ENCODE measurements at places on chromosomes 12 and 14.

GRCh38 chr12:26614011-26614616 is 218.9 kb downstream of the ITPR2 start:
- DNase-seq = peak; percentile 62

GRCh38 chr12:94957006-94957405 is 46.5 kb downstream of the NDUFA12 start:
- DNase-seq = no peak

GRCh38 chr14:106872611-106873446 is 1346.4 kb downstream of the TMEM121 start:
- peak; percentile 85 for DNase-seq

- no peak for DNase-seq
These were observed 17.4 kb upstream of the IGF1 start for GRCh38 chr12:102497743-102498142.

- DNase-seq = no peak
These were observed 32.9 kb downstream of the ZFHX2 start for GRCh38 chr14:23518709-23519108.

DNA sequence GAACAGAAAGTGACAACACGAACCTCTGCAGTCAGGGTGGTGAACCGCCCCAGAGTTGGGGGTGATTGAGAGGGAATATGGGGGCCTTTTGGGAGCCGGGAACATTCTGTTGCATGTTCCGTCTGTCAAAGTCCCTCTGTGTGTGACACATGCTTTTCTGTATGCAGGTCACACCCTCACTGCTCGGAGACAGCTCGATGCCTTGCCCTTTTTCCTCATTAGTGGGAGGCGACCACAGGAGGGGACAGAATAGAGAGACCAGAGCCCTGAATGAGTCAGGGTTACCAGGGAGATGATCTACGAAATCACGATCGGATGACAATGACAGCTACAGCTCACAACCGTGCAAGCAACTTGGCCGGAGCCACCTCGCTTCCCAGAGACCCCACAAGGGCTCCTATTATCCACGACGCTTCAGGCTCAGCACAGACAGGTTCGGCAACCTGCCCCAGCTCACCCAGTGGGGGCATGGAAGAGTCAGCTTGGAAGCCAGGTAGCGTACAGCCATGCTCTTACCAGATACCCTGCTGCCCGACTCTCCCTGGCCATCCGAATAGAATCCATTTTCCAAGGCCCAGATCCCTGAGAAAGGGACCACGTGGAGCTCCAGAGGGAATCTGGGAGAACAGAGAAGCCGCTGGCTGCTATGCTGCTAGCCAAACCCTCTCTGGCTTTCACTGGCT is 38.8 kb downstream of the TESC start:
- DNase-seq = no peak

- DNase-seq = peak; percentile 12
These were observed at the start of gene DTX1 for GRCh38 chr12:113056631-113057488. Gene DTX1 (plus strand): TSS chr12:113056730. CDS start chr12:113058193, 1,463 bp downstream.

GRCh38 chr12:40597133-40597532 is 95.1 kb upstream of the CNTN1 start:
- no peak for DNase-seq

DNA sequence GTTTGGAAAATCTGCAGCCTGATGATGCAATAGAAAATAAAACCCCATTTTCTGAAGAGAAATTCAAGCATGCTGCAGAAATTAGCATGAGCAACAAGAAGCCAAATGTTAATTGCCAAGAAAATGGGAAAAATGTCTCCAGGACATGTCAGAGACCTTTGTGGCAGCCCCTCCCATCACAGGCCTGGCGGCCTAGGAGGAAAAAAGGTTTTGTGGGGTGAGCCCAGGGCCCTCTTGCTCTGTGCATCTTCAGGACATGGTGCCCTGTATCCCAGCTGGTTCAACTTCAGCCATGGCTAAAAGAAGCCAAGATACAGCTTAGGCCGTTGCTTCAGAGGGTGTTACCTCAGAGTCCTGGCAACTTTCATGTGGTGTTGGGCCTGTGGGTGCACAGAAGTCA is 775.5 kb upstream of the SEL1L start:
- DNase-seq = no peak

- no peak for DNase-seq
These were observed 24.9 kb downstream of the CRACR2A start for GRCh38 chr12:3727877-3728632.

GRCh38 chr12:3295646-3296408 is 195.2 kb upstream of the PRMT8 start:
- DNase-seq = no peak

DNA sequence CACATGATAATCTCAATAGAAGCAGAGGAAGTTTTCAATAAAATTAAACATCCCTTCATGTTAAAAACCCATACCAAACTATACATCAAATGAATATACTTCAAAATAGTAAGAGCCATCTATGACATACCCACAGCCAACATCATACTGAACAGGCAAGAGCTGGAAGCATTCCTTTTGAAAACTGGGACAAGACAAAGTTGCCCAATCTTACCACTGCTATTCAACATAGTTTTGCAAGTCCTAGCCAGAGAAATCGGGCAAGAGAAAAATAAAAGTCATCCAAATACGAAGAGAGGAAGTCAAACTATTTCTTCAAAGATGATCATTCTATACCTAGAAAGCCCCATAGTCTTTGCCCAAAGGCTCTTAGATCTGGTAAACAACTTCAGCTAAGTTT is 454.7 kb upstream of the PRICKLE1 start:
- DNase-seq = no peak

DNA sequence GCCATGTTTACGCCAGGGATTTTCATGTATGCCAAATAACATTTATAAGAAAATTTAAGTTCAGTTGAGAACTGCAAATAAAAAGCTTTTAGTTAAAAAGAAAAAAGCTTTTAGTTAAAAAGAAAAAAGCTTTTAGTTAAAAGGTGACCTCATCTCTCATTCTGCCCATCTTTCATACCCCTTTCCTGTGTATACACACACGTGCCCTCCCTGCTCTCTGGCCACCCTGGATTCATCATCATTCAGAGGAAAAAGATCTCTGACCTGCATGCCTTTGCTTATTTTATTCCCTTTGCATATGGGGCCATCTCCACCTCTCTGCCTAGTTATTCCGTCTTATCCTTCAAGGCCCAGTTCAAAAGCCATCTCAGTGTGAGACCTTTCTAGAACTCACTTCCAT is 38.1 kb upstream of the CDK17 start:
- no peak for DNase-seq

GRCh38 chr14:82778008-82778590 is 1244.4 kb upstream of the SEL1L start:
- no peak for DNase-seq

DNA sequence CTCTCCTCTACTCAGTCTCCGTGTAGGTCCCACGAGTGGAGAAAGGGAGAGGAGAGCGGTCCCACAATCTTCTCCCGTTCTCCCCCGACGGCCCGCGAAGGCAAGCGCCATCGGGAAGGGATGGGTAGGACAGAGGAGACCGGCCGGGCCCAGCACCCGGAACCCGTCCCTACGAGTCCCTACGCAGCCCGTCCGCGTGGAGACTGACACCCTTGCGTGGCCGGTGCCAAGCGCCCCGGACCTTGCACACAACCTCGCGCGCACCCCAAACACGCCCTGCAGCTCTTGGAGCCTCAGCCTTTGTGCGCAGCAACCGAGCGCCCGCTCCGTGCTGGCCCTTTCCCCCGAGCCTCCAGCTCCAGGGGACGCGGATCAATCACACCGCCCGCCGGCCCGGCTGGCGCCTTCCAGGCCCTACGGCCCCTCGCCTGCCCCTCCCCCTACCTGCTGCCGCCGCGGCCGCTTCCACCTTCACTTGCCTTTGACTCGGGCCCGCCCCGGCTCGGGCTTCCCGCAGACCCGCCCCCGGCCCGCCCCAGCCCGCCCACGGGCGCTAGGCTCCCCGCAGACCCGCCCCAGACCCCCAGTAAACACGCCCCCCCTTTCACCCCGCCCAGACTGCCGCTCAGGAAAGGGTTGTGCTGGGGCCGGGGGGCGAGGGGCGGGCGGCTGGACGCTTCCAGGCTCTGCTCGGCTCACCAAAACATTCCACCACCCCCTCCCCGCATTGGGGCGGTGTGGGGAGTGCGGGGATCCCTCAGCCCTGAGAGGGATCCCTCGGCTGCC is at the start of gene NDRG2:
NDRG2 (minus strand) TSS at position 477 of the 786 bp plus-strand sequence. CDS start 1,746 bp downstream, outside the sequence.
- peak; percentile 52 for DNase-seq

- DNase-seq = no peak
These were observed 52.0 kb upstream of the NTF3 start for GRCh38 chr12:5379749-5380496.

- DNase-seq = peak; percentile 31
These were observed 18.2 kb upstream of the CACNA2D4 start for GRCh38 chr12:1936406-1937320.

- DNase-seq = no peak
These were observed 18.7 kb downstream of the HVCN1 start for GRCh38 chr12:110670161-110670701.

- peak; percentile 40 for DNase-seq
These were observed 57.0 kb downstream of the NCOR2 start for GRCh38 chr12:124510301-124510970.

DNA sequence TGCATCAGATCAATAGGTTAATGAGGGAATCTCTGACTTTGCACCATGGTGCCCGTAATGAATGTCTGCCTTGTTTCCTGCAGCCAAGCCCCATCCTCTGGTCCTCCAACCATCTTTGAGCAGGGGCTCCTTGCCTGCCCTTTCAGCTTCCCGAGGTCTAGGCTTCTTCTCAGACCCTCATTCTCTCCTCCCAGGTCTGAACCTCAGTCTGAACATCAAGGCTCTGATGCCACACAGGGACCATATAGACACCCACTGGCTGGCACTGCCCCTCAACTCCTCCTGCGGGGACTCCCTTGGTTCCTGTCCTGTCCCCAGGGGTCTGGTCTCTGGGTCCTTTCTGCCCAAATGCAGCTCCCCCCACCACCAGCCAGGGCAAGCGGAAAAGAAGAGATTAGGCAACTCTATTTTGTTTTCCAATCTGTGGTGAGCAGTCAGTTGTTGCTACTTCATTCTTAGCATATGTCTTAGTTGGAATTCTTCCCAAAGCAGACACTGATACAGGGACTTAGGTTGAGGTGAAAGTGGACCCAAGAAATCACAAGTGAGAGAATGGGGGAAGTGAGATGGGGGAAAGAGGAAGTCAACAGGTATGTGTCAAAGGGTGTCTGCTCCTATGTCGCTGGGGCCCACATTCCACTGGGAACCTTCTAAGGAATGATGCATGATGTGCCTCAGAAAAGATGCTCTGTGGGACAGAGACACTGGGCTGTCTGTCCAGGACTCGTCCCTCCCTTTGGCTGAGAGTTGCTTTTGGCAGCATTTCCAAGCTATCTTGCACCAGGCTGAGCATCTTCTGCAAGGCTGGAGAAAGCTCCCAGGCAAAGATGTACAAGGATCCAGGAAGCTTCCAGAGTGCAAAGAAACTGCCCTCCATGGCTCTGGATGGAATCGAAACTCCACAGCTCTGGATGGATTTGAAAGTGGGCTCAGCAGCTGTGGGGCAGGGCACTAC is 1096.5 kb upstream of the TMEM132C start:
- no peak for DNase-seq

DNA sequence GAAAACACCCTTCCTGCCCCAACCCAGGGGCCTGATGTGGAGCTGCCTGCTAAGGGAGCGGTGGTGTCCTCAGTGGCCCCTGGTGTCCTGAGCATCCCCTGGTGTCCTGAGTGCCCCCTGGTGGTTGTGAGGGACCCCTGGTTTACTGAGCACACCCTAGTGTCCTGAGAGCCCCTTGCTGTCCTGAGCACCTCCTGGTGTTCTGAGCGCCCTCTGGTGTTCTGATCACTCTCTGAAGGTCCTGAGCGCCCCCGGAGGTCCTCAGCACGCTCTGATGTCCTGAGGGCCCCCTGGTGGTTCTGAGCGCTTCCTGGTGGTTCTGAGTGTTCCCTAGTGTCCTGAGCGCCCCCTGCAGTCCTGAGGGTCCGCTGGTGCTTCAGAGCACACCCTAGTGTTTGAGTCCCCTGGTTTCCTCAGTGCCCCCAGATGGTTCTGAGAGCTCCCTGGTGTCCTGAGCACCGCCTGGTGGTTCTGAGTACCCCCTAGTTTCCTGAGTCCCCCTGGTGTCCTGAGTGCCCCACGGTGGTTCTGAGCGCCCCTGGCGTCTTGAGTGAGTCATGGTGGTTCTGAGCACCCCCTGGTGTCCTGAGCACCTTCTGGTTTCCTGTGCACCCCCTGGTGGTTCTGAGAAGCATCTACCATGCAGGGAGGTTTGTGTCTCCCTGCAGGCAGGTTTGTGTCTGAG is 1004.2 kb downstream of the TMEM121 start:
- DNase-seq = peak; percentile 32

DNA sequence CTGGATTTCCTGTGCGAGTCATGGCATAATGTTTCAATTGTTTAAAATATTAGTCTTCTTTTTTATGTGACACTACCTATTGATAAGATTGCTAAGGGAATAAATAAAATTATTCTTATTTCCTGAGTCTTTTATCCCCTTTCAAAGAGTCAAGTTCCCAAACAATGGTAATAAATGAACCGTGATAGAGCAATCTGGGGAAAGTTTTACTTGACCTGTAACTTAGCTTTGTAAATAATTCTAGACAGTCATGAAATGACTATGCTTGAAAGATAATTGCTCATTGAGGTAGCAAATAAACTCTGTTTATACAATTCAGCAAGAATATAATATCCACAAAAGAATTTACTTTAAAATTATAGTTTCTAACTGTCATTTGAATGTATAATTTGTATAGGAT is 82.1 kb downstream of the TSPAN8 start:
- DNase-seq = peak; percentile 65

- no peak for DNase-seq
These were observed 313.5 kb downstream of the KCNC2 start for GRCh38 chr12:74896186-74896585.

DNA sequence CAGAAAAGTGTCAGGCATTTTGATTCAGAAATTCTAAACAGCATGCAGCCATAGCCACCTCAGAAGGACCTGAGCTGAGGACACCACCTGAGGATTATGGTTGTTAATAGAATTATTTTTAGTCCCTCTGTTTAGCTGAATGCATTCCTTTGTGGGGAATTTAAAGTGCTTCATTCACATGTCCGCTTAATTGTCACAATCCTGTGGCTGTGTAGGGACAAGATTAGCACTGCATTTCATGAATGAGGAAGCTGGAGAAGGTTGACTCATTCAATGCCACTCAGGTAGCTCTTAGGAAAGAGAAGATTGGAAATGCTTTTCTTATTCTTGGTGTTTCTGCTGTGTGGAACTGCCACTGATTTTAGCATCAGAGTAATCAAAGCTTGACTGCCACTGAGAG is 42.0 kb upstream of the KRR1 start:
- DNase-seq = peak; percentile 14

- no peak for DNase-seq
These were observed 2.6 kb downstream of the OR8S1 start for GRCh38 chr12:48527891-48528670.

DNA sequence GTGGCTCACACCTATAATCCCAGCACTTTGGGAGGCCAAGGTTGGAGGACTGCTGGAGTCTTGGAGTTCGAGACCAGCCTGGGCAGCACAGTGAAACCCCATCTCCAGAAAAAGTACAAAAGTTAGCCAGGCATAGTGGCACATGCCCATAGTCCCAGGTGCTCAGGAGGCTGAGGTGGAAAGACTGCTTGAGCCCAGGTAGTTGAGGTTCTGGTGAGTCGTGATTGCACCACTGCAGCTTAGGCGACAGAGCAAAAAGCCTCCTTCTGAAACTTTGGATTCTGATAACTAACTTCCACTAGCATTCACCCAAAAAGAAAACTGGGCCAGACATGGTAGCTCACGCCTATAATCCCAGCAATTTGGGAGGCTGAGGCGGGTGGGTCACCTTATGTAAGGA is 6.6 kb downstream of the BTBD7 start:
- no peak for DNase-seq

- no peak for DNase-seq
These were observed 17.6 kb downstream of the MON2 start for GRCh38 chr12:62484233-62484632.

Data from A673 (cell line).